Activated CD4-positive, CD25-positive, alpha-beta regulatory T cell treated with anti-CD3 and anti-CD28 coated beads, Interleukin-2, amount 50 U/mL, for 16 hours (primary cell): ENCODE measurements at places on chromosomes 5 and 9.

GRCh38 chr9:96519095-96519494 lies 69.1 kb downstream of the HABP4 start:
- no peak for DNase-seq

GRCh38 chr5:61666064-61666621 lies 334.1 kb downstream of the ZSWIM6 start:
- DNase-seq: no peak

DNA sequence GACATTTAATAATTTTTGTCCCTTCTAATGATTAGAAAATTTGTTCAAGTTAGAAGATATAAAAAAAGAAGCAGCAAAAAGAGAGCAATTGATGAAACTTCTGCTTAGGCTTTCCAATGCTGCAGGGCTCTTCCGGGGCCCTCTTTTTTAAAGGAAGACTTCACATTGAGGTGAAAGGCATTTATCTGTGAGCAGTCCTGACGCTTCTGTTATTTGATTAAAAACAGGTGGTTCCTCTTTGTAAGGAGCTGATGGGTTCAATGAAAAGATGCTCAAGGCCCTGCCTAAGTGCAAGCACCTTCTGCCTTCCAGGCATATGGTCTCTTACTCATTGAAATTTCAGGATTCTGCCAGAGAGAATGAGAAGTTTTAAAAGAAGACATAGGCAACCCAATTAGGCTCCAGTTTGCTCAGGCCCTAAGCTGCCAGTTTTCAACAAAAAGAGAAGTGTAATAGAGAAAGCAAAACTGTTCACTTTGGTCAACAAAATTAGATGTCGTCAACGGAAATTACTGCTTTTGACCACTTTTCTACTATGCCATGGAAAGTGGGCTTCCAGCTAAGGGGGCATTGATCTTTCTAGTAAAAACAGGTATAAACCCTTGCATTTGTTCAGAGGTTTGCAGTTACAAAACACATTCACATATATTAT lies 100.2 kb downstream of the INSYN2B start:
- DNase-seq: no peak

GRCh38 chr5:43315263-43315662 lies 2.1 kb upstream of the HMGCS1 start:
- DNase-seq: peak; percentile 3

DNA sequence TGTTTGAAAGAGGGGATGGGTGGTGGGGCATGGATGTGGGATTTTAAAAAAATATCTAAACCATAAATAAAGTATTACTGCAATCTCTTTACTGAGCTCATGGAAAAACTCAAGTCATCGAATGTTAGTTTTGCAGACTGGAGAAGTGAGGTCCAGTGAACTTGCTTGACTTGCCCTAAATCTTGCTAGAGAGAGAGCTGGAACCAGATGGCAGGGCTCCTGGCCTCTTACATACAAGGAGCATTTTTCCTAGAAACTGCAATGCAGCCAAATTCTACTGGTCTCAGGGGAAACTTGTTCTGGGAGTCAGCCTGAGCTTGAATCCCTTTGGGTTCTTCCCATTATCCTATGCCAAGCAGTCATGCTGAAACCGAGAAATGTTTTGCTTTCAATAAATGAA lies 2.9 kb upstream of the TGFBI start:
- no peak for DNase-seq

GRCh38 chr9:114049441-114050225 lies 28.5 kb downstream of the AMBP start:
- DNase-seq: no peak

- no peak for DNase-seq
These were observed 41.0 kb upstream of the SLC36A1 start for GRCh38 chr5:151406322-151406947.

DNA sequence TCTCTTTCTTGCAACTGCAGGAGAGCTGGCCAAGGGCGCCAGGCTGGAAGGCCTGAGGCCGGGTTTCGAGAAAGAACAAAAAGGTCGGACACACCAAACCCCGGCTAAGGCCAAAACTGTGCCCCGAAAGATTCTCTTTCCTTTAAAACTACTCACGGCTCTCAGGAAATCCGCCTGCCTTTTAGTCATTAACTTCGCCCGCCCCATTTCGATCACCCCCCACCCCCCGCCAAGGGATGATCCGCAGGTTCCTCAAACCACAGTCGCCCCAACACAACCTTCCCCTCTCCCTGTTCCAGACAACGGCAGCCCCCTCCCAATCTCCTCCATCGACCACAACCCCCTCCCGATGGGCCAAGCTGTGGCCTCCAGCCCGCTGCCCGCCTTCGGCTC lies 536 bp downstream of the FEM1C start:
- DNase-seq: peak; percentile 11

GRCh38 chr5:68176802-68177479 lies 38.6 kb upstream of the PIK3R1 start:
- DNase-seq: no peak

GRCh38 chr5:177249761-177250537 lies 53.6 kb downstream of the RAB24 start:
- DNase-seq: no peak

DNA sequence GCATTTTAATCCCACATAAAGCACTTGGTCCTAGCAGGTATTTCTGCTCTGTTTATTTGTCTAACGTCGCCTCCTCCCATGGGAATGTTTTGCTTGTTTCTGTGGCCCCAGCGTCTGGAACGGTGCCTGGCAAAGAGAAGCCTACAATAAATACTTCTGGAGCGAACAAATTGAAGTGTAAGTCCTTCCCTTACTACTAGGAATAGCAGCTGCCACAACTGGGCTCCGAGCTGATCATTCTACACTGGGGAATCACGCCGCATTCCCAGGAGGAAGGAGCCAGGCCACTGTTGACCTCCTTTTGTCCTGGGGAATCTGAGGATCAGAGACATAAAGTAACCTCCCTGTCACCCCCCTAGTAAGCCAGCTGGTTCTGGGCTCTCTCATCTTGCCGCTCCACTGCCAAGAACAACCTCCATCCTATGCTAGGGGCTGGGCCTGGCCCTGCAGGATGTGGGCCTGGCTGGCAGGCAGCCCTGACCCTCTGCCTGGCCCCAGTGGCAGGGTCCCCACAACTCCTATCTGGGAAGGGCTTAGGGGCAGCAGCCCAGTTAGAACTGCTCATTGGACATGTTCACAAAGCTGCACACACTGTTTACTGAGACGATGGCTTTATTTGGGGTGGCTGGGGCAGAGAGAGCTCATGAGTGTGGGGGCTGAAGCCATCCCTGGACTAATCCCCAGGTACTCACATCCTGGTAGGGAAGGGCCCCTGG lies 82.8 kb downstream of the GTF3C4 start:
- DNase-seq: no peak

- DNase-seq: no peak
These were observed 11.8 kb upstream of the ZDHHC11 start for GRCh38 chr5:862367-863243.

DNA sequence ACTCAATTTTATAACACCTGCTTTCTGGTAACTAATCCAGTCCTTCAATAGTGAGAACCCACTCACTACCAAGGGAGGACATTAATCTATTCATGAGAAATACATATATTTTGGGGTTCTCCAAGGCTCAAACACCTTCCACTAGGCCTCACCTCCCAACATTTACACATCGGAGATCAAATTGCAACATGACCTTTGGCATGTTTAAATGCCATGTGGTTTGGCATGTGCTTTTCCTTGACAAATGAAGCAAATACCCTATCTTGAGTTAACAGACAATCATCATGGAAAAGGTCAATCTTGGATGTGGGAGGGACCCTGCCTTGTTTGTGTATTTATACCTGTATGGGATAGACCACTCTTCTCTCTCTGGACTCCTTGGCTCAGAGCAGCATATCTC lies 21.9 kb upstream of the SPINK14 start:
- no peak for DNase-seq

- DNase-seq: peak; percentile 77
These were observed 12.7 kb downstream of the STK10 start for GRCh38 chr5:172175263-172175719.

GRCh38 chr9:22052376-22052945 lies 43.4 kb upstream of the CDKN2B start:
- DNase-seq: no peak

DNA sequence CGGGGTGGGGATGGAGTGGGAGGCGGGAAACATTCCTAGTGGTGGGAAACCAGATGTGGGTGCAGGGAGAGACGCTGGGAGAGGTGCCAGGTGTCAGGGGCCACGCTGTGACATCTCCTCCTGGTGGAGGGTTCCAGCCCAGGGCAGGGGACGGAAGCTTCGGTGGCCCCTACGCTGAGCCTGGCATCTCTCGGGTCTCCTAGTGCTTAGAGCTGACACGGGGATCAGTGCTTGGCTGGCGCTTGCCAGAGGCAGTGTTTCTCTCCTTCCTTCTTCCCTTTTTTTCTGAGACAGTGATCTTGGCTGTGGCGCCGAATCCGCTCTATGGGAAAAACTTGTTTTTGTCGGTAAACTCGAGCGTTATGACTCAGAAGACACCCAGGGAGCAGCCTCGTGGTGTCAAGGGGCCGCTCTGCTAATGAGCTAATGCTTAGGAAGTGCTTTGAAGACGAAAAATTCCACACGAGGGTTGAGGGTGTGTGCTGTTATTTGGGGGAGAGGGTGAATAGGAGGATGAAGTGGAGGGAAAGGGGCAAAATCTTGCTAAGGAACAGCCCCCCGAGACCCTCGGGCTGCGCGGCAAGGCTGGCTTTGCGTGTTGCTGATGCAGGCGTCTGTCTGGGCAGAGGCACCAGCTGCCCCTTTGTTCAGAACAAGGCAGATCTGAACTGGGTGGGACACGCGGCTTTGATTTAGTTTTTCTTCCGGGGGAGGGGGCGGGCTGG lies 20.4 kb upstream of the IER5L start:
- DNase-seq: no peak

- DNase-seq: no peak
These were observed 180.6 kb downstream of the GABRG2 start for GRCh38 chr5:162248107-162248713.

- no peak for DNase-seq
These were observed 164.4 kb downstream of the FOCAD start for GRCh38 chr9:20848490-20848889.

GRCh38 chr5:126056352-126056751 lies 366.9 kb upstream of the GRAMD2B start:
- DNase-seq: no peak

GRCh38 chr9:121865884-121866283 lies 214.4 kb downstream of the DAB2IP start:
- no peak for DNase-seq

- DNase-seq: no peak
These were observed 61.5 kb upstream of the TNFSF15 start for GRCh38 chr9:114867327-114867726.

DNA sequence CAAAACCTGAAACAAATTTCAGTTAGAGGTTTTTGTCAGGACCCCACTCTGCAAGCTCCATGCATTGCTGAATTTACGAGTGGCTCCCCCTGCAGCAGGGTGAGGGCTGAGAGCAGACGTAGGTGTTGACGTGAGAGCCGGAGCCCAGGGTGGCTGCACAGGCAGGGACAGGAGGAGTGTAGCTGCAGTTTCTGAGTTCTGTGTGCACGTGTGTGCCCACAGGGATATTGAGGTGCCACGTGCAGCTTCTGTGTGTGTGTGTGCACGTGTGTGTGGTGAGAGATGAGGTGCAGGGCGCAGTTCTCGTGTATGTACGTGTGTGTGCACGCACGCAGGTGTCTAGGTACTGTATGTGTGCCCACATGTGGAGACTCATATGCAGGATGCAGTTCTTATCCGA lies 14.6 kb downstream of the PLEKHG4B start:
- DNase-seq: no peak

GRCh38 chr9:14710804-14711203 lies 11.7 kb downstream of the CER1 start:
- DNase-seq: no peak

- DNase-seq: no peak
These were observed 49.5 kb upstream of the SPINK5 start for GRCh38 chr5:148014276-148014675.

DNA sequence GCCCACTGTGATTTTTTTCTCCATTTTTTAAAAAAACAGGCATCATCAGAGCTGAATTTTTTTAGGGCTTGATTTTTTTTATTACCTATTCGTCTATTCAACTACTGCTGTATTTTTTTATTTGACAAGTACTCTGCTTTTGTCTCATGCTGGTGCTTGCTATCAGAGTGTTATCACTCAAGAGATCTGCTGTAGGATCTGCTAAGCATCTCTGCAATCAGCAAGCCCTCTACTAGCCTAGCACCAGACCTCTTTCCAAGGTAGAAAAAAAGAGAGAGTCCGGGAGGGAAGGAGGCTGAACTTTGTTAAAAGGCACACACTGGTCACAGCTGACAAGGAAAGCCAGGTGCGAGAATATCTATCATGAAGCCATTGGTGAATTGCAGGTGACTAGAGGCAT lies 413.8 kb upstream of the CCNH start:
- DNase-seq: no peak

- DNase-seq: no peak
These were observed 62.6 kb downstream of the ANKRD55 start for GRCh38 chr5:56170557-56170956.

DNA sequence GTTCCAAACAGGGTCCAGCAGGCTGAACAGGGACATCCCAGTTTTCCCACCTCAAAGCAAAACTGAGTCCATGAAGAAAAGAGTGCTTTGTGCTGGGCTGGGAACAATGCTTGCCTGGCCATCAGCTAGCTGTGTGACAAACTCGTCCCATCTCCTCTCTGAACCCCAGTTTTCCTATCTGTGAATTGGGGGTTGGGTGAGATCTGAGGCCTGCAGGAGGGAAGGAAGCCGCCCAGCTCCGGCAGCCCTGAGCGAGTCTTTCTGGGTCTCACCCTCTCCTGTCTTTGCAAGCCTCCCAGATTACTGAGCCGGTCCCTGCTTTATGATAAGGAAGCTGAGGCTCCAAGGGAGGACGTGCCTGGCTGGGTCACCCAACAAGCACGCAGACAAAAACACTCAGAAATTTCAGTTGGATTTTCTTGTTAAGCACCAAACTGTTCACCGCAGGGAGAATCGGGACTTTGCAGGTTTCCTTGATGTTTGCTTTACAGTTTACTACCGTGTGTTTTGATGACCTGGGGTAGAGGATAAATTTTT lies 82.6 kb upstream of the LMX1B start:
- DNase-seq: no peak

DNA sequence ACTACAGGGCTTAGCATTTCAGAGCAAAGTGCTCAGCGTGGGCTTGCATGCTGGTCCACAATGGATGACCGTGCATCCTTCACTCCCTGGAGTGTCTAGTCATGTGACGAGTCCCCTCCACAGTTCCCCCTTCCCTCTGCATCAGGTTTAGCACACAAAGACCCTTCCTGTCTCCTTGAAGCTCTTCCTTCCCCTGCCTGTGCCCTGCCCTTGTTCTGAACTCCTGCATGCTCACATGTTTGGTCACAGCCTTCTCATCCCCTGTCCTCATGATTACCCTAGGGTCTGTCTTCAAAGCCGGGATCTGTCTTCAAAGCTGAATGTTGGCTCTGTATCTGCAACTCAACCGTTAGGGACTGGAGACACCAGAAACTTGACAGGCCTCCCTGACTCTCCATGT lies 388.9 kb downstream of the SEMA5A start:
- no peak for DNase-seq

DNA sequence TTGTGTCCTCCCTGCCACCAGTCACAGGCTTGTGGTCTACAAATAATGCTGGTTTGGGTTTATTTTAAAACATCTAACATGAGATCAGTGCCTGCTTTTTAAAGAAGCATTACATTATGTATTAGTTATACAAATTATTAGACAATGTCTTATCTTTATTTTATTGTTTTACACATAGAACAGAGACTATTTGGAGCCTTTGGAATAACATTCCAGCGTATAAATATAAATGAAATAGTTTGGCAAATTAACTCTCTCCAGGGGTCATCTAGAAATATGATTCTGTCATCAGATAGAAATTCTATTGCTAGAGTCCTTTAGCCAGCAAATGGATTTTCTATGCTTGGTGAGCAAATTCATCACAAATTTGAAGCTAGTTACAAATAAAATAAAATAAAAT lies 22.4 kb downstream of the MAP1B start:
- no peak for DNase-seq

- DNase-seq: no peak
These were observed 113.7 kb downstream of the HTR4 start for GRCh38 chr5:148540647-148541046.
